RCC 7860 (cell line): ENCODE measurements at places on chromosomes 12 and 14.

GRCh38 chr14:55000381-55000780 is 26.5 kb downstream of the WDHD1 start:
- DNase-seq: no peak

GRCh38 chr14:63290741-63291430 is 27.8 kb downstream of the GPHB5 start:
- DNase-seq: no peak

DNA sequence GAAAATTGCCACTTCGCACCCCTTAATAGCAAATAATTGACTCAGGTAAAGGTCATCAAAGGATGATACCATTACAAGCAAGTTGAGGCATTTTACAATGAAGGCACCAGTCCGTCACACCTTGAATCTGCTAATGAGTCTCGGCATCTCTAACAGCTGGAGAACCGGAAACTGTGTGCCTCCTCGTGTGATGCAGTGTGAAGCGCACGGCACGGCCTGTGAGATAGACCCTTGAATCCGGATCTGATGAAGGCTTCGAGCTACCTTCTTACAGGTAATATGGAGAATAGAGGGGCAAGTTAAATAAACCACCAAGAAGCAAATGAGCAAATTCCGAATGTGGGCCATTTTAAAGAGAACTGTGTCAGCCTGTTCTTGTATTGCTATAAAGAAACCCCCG is 19.8 kb upstream of the TUBA1A start:
- DNase-seq: no peak

GRCh38 chr12:112167031-112167461 is 41.7 kb downstream of the TRAFD1 start:
- DNase-seq: no peak

GRCh38 chr14:96264853-96265252 is 8.8 kb downstream of the BDKRB1 start:
- DNase-seq: no peak

DNA sequence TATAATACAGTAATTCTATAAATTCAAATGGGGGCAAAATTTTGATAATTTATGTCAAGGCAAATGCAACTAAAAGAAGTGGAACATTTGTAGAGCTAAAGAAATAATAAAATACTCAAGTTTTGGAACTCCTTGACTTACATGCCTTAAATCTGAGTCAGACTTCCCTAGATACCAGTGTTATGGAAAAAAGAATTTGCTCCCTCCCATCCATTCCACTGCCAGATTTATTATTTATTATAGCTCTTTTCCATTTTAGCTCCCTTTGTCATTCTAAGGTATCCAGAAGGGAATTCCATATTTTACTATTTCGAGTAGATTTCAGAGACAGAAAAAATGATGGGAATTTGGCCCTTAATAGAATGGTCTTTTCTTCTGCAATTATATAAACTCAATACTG is 44.0 kb downstream of the RHOJ start:
- DNase-seq: no peak

GRCh38 chr12:45575823-45576475 is 153.6 kb upstream of the ARID2 start:
- no peak for DNase-seq

GRCh38 chr14:70213721-70214282 is 25.1 kb upstream of the SLC8A3 start:
- DNase-seq: no peak

- DNase-seq: no peak
These were observed 7.5 kb upstream of the PYROXD1 start for GRCh38 chr12:21429994-21430393.

- no peak for DNase-seq
These were observed 43.1 kb downstream of the PRKAB1 start for GRCh38 chr12:119710965-119711551.

GRCh38 chr12:58202933-58203718 is 261.8 kb downstream of the ATP23 start:
- no peak for DNase-seq

GRCh38 chr12:67758119-67758518 is 109.6 kb downstream of the DYRK2 start:
- DNase-seq: no peak

DNA sequence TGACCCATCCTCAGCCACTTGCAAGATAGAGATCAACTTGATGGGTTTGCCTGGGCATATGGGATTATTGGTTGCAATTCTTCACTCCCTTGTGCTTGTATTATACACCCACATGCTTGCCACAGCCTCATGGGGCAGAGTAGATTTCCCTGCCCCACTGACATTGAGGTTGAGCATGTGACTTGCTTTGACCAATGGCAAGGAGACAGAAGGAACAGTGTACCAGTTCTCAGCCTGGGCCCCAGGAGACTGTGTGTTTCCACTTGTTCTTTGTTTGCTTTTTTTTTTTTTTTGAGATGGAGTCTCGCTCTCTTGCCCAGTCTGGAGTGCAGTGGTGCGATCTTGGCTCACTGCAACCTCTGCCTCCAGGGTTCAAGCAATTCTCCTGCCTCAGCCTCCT is 31.8 kb downstream of the CALM1 start:
- no peak for DNase-seq

- no peak for DNase-seq
These were observed 274.2 kb upstream of the E2F7 start for GRCh38 chr12:77339610-77340009.

GRCh38 chr14:60815371-60815770 is 80.8 kb downstream of the MNAT1 start:
- DNase-seq: no peak

- no peak for DNase-seq
These were observed 96.0 kb downstream of the RASSF9 start for GRCh38 chr12:85740186-85740585.

GRCh38 chr12:103841690-103842584 is 903 bp upstream of the NT5DC3 start:
- DNase-seq: peak; percentile 93

DNA sequence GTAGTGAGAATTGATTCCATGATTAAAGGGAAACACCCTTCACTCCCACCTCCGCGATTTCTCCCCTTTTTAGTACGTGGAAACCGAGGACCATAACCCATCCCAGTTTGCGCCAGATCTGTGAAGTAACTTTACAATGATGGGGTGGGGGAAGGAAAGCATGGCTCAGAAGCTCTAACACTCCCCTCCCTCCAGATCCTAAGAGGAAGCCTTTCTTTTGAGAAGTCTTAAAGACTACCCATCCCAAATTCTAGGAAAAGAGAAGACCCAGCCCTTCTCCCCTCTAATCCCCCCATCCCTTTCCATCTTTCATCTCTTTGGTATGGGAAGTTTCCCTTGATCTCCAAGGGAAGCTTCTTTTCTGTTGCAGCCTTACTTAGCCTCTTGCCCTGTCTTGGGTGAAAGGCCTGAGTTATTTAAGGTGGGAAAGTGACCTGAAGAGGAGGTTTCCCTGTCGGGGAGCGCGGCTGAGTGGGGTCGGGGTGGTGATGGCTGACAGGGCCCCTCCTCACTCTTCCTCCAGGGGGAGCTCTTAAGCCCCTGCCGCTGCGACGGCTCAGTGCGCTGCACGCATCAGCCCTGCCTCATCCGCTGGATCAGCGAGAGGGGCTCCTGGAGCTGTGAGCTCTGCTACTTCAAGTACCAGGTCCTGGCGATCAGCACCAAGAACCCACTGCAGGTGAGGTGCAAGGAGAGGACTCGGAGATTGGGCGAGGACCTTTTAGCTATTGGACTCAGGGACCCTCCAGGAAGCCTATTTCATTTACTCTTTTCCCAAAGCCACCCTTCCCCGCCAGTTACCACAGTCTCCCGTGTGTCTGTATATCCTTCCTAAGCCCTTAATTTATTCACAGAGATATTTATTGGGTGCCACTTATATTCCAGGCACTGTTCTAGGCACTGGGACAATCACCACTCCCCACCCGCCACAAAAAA is 1.8 kb downstream of the MARCHF9 start:
- DNase-seq: no peak

DNA sequence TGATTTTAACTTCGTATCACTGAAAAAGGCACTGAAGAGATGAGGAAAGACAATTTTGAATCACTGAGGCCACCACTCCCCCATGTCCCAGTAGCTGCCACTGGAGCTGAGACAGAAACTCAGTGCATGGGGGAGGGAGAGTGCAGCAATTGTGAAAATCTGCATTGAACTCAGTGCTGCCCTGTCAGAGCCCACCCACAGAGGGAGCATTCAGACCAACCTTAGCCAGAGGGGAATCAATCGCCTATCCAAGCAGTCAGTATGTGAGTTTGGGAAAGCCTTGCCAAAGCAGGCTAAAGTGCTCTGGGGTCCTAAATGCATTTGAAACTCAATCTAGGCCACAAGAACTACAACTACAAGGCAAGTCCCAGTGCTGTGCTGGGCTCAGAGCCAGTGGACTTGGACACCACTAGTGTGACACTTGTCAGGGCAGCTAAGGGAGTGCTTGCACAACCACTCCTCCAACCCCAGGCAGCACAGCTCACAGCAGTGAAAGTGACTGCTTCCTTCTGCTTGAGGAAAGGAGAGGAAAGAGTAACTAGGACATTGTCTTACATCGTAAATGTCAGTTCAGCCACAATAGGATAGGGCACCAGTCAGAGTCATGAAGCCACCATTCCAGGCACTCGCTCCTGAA is 13.3 kb downstream of the RNASE3 start:
- DNase-seq: no peak

DNA sequence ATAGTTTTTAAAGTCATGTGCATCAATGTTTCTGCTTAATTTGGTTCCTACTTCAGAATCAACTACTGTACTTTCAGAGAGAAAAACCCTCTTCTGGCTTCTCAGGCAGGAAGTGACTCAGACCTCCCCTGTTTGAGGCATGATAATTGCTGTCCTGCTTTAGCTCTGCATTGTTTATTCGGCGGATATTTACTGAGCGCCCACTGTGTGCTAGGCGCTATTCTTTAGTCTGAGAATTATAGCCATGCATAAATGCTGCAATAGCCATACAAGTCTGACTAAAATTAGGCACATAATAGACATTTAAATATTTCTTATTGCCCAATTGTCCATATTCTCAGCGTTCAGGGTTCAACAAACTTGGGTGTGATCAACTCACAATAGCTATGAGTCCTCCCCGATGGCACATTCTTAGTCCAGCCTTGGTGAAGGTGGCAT is 6.1 kb upstream of the AMIGO2 start:
- peak; percentile 57 for DNase-seq

DNA sequence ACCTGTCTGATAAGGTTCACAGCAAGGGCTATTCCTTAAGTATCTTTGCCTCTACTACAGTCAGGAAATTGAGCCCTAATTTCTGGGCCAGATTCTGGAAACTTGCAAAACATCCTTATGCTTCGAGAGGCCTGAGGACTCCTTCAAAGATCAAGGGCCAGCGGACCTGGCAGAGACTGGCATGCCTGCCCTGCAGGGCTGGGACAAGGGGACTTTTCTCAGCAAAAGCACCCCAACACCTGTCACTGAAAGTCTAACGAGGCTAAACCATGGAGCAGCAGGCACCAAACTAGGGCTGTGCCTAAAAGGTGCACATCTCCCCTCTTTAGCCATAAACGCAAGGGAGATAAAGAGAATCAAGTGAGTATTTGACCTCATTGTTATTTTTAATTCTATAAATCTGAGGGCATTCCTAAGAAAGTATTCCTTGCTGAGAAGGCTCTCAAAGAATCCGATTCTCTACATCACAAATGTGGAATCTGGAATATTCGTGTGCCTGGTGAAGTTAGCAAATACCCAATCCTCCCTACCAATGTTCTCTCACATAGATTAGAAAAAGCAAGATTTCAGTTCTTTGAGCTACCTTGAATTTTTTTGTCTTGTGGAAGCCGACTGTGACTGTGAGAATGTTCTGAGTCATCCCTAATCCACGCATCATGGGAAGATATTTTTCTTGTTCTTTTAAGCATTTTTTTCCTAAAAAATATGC is 328.2 kb upstream of the NOVA1 start:
- DNase-seq: no peak

DNA sequence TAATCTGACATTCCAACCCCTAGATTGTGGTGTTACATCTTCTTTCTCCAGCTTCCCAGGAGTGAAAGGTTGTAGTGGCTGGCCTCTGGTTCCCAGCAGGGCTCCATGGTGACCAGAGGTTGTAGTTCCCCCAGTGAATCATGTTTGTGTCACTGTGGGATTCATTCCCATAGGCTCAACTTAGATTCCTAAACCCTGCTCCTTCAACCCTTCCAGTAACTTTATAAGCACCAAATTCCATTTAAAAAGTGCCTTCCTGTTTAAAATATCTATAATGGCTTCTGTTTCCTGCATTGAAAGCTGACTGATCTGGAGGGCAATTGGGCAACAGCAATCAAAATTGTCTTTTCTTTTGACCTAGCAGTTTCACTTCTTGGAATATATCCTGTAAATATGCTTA is 40.5 kb upstream of the TBC1D15 start:
- DNase-seq: peak; percentile 48

DNA sequence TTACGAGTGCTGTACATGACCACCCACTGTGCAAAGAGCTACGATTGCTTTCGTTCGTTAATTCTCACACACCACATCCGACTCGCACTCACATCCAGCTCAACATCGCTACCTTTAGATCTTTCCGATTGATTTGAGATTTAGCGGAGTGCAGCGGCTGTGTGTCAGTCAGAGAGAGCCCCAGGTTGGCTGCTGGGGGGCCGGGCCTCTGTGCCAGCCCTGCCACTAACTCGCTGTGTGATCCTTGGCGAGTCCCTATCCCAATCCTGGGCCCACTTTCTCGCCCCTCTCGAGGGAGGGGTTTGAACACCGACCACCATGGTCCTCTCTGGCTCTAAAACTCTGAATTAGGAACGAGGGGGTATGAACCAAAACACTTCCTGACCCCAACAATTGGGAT is 8.6 kb downstream of the DLK1 start:
- DNase-seq: no peak

GRCh38 chr14:90756755-90757345 is 59.4 kb downstream of the TTC7B start:
- no peak for DNase-seq

DNA sequence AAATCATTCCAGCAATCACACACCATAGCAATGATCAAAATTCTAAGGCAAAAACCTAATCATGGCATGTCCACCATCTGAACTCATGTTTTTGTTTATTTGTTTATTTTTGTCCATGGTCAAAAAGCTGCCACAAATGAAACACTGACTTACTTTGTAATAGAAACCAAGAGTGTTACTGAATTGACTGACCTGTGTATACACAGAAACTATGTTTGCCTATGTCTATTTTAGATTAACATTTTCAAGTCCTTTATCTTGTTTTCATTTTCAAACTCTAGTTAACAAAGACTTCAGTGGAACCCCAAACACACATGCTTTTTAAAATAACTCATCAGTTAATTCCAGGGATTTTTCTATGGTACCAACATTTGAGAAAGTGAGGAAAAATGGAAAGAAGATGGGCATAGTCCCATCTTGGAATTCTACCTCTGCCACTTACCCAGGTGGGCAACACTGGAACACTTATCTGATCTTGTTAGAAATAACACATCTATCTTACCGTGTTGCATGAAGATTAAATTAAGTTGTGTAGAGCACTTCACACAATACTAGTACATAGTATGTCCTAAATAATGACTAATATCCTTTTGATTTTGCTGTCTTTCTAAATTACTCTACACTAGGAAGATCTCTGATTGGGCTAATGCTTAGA is 6.4 kb downstream of the LUM start:
- no peak for DNase-seq

DNA sequence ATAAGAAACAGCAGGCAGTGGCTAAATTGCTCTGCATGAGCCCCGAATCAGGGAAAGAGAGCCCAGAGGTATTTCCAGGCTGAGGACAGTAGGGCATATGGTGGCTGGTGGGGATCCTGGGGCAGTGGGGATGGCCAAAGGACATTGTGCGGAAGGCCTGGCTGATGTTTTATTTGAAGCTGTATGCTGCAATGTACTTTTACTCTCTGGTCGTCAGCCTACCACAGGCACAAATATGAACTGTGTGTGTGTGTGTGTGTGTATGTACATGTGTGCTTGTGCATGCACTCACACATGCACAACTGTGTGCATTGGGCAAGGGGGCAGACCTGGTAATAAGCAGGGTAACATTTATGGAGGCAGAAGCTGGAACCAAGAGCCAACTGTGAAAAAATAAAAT is 74.7 kb upstream of the GZMB start:
- no peak for DNase-seq
